ENCODE measurements at places on chromosomes 5 and 9.

- no peak for DNase-seq
Observed at GRCh38 chr5:54739371-54739770, 221.8 kb downstream of the SNX18 start.

- peak; percentile 69 for DNase-seq
Observed at GRCh38 chr5:170791325-170791954, 7.9 kb downstream of the GABRP start.

DNA sequence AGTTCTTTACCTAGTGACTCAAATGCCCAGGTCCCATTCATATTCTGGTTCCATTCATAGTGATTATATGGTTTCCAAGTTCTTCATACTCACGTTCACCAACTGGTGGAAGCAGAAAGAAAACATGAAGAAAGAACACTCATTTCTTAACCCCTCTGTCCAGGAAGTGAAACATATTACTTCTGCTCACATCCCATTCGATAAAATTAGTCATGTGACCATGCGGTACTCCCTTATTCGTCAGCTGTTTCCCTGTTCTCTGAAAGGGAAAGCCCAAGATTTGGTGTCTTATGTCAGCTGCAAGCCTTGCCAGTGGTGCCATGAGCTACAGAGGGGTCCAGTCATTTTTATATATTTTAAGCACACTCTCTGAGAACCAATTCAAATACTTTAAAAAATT, 387.0 kb upstream of the DMAC1 start:
- DNase-seq: no peak

GRCh38 chr5:1793301-1793740, 6.3 kb downstream of the MRPL36 start:
- DNase-seq: peak; percentile 52

GRCh38 chr5:109413458-109413857, 3.7 kb upstream of the PJA2 start:
- DNase-seq: peak; percentile 50

- no peak for DNase-seq
Observed at GRCh38 chr5:65803699-65804391, 81.8 kb downstream of the NLN start.

- peak; percentile 95 for DNase-seq
Observed at GRCh38 chr5:14806456-14806855, 65.1 kb downstream of the ANKH start.

DNA sequence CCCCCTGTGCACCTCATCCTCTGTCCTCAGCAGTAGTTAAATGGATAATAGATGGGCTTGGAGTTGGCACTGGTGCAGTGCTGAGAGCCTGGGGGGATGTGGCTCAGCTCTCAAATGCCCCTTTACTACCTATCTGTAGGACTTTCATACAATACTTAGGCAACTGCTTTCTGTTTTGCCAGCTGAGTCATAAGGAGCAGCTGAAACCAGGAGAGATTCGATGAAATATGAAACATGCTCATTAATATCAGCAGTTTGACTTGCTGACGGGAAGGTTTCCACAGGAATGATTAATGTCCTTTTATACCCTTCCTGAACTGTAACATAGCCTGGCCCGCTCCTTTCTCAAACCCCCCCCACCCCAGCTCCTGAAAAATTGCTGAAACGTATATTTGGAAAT, 142.6 kb downstream of the SAXO1 start:
- DNase-seq: peak; percentile 69

GRCh38 chr5:158869092-158869491, 230.6 kb downstream of the EBF1 start:
- no peak for DNase-seq

DNA sequence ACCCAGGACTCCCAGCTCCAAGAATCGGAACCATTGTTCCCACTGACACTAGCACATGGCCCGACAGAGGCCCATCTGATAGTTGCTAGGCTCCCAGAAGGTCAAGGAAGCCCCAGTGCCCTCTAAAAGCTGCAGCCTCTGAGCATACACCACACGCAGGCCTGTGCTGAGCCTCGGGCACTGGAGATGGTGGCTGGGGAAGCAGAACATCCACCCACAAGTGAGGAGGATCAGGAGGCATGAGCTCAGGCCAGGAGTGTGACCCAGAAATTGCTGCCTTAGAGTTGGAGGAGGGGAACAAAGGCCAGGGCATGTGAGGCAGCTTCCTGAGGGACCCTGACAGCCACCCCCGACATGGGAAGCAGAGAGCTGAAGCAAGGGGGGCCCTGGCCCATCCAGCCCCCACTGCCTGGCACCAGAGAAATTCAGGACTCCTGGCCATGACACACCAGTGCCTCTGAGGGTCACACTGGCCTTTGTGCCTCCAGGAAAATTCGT, 21.4 kb downstream of the IPPK start:
- DNase-seq: no peak

- DNase-seq: peak; percentile 35
Observed at GRCh38 chr9:117487555-117488175, 72.8 kb upstream of the ASTN2 start.

- no peak for DNase-seq
Observed at GRCh38 chr9:135608294-135608998, 30.9 kb downstream of the GLT6D1 start.
